ENCODE measurements at places on chromosomes 2 and 18. TPM values are rescaled to one million over a fixed set of nuclear protein-coding genes. Genes with fewer than 3 reads are reported as not detected.

- no peak for DNase-seq
Measured at GRCh38 chr2:195543063-195543462, 114.0 kb upstream of the SLC39A10 start.

GRCh38 chr2:211161236-211161635 is 604.8 kb downstream of the CPS1 start:
- DNase-seq = no peak

DNA sequence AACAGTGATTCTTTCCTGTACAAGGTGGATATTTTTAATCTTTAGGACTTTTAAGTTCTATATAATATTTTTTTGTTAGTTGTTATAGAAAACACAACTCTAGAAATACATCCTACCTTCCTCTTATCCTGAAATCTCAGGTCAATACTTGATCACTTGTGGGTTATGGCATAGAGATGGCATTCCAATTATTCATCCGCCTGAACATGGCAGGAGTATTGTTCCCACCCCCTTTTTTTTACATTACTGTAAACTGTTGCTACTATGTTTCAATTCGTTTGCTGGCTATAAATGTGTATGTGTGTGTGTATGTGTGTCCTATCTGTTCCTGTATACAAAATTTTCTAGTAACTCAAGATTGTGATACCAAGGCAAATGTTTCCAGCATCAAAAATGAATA is 43.3 kb upstream of the FN1 start:
- DNase-seq = no peak

DNA sequence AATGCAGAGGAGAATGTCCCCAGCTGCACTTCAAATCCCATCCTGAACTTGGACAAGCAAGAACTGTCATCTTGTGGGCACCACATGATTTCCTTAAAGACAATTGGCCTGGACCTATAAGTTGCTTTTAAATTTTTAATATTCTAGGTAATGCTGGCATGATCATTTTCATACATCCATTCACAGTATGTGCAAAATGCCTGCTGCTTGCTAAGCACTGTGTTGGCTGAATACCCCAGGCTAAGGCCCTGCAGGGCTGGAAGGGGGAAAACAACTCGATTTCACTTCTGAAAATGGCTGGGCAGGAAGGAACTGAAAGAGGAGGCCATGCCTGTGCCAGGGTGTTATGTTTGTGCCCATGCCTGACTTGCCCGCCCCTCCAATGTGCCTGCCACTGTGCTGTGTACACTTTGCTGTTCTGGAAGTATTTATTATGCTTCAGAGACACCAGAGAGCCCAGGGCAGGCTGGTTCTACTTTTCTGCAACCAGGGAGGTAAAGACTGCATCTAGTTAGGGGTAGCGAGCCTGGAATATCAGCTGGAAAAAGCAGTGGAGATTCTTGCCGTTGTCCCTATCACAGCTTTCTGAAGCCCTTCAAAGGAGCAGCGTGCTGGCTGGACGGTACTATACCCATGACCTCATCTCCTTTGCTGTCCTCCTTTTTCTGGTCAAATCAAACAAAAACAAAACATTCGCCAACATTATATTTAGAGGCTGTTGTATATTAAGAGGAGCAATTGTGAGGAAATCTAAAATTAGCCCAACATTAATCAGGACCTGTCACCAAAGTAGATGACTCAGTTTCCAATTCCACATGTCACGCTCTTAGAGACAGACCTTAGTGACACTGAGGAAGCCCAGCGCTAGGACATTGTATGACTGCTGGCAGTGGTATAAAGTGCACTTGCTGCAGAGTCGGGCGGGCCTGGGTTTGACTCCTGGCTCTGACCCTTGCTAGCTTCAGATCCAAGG is 158.1 kb downstream of the DDX1 start:
- no peak for DNase-seq

- peak; percentile 78 for DNase-seq
Measured at GRCh38 chr2:65027616-65028244, 28.5 kb upstream of the CEP68 start.

- no peak for DNase-seq
Measured at GRCh38 chr2:88199912-88200682, 30.0 kb downstream of the THNSL2 start.

DNA sequence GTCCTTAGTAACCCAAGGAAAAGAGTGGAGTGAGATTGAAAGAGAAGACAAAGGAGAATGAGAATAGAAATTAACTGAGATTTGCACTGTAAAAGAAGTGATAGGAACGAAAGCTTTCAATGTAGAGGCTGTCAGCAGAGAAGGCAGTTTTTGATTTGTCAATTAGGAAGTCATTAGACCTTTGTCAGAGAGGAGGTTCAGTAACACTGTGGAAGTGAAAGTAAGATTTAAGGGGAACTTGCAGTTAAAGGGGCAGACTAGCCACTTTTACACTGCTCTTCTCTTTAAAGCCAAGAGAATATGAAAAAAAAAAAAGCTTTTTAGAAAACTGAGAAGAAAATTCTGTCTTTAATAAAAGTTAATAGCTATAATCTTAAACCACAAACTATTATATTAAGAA is 11.5 kb upstream of the KYNU start:
- no peak for DNase-seq

Gene TXNDC2
- total RNA-seq = 0.36 TPM

Gene CYP26B1
- under 0.01 TPM for total RNA-seq

Gene STEAP3
- total RNA-seq = 27.4 TPM

Gene ADGRF3
- total RNA-seq = under 0.01 TPM

Measured in osteoblast (primary cell).